ENCODE measurements at places on chromosomes 12 and 14. TPM values are rescaled to one million over a fixed set of nuclear protein-coding genes. Genes with fewer than 3 reads are reported as not detected.

GRCh38 chr14:104422837-104423681 lies 156.5 kb upstream of the C14orf180 start:
- no peak for DNase-seq

- no peak for DNase-seq
Observed at GRCh38 chr14:24388474-24389179, 10.2 kb upstream of the NYNRIN start.

GRCh38 chr14:68666899-68667298 lies 126.0 kb downstream of the ZFP36L1 start:
- DNase-seq = no peak

EIF2S3B gene
- total RNA-seq = 1.2 TPM

EPYC gene
- not detected for total RNA-seq

DNA sequence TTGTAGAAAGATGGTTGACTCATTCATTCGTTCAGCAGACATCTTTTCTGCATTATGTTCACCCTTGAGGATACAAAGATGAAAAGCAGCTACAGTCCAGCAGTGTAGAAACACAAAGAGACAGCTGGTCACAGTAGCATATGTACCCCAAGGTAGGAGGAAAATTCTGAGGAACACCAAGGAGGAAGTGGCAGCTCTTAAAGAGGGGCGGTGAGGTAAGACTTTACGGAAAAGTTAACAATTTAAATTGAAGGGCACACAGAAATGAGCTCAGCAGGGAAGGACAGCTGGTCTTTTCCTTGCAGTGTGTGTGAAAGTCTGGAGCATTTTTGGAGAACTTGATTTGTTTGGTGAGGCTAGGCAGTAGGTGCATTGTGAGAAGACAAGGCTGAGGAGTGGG lies 3.5 kb downstream of the SLC35E3 start:
- no peak for DNase-seq

DNA sequence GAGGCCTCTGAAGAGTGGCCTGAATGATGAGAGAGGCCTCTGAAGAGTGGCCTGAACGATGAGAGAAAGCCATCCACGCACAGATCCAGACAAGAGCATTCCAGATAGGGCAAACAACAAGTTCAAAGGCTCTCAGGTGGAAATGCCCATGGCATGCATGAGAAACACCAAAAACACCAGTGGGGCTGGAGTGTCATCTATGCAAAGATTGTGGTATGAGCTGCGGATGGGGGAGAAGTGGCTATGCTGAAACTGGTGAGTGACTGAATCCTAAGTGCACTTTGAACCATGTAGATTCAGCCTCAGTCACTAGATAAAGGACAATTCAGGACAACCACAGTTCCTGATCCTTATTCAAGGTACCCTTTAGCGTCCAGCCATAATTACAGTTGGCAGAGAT lies 79.4 kb upstream of the GZMB start:
- no peak for DNase-seq

- DNase-seq = no peak
Observed at GRCh38 chr14:92309968-92310530, 12.9 kb upstream of the SLC24A4 start.

DNA sequence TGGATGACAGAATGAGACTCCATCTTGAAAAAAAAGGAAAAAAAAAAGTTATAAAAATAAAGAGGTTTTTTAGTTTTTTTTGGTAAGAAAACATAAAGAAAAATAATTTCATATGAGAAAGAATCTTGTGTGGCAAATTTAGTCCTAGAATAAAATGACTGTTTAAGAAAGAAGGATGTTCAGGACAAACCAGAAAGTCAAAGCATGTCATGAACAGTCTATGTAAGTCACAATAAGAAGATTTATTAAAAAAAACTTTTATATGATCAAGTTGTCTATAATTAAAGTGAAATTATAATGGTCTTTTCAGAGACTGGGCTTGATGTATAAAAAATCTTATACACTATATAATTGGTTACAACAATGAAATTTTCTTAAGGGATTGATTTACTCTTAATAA lies 68.1 kb upstream of the HECTD1 start:
- DNase-seq = no peak

SLCO1B1 gene
- total RNA-seq = not detected

MFAP5 gene
- total RNA-seq = not detected

DNA sequence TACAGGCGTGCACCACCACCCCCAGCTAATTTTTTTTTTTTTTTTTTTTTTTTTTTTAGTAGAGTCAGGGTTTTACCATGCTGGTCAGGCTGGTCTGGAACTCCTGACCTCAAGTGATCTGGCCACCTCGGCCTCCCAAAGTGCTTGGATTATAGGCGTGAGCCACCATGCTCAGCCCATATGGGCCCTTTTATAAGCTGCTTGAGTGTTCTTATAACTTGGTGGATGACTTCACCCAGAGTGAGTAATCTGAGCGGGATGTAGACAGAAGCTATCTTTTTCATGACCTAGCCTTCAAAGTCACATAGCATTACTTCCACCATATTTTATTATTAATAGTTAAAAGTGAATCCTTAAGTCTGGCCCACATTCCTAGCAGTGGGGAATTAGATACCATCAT lies 16.4 kb downstream of the BBOF1 start:
- DNase-seq = no peak

AHNAK2 gene
- total RNA-seq = not detected

DNA sequence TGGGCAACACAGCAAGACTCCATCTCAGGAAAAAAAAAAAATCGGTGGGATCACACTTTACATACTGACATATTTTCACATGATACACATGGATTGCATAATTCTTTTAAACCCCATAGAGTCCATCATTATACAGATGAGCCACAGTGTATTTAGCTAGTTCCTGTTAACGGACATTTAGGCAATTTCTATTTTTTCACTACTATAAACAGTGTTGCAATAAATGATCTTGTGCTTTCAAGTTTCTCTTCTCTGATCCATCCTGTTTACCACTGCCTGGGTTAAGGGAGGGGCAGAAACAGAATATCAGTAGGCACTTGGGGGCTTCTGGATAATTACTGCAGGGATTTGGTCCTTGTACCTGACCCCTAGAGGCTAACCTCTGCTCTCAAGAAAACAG lies 43.4 kb upstream of the SPTLC2 start:
- DNase-seq = no peak

ANKRD33 gene
- total RNA-seq = not detected

DNA sequence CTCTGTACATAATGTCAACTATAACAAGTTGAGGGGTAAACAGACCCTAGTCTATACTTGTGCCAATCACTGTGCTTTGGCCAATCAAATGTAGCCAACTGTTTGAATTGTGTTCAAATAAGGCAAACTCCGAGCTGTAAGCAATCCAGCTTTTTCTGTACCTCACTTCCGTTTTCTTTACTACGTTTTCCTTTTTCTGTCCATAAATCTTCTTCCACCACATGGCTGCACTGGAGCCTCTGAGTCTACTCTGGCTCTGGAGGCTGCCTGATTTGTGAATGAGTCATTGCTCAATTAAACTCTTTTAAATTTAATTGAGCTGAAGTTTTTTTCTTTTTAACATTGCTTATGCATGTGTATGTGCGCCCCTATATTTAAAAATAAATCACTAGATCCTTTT lies 29.7 kb downstream of the CLEC1A start:
- DNase-seq = no peak

DNA sequence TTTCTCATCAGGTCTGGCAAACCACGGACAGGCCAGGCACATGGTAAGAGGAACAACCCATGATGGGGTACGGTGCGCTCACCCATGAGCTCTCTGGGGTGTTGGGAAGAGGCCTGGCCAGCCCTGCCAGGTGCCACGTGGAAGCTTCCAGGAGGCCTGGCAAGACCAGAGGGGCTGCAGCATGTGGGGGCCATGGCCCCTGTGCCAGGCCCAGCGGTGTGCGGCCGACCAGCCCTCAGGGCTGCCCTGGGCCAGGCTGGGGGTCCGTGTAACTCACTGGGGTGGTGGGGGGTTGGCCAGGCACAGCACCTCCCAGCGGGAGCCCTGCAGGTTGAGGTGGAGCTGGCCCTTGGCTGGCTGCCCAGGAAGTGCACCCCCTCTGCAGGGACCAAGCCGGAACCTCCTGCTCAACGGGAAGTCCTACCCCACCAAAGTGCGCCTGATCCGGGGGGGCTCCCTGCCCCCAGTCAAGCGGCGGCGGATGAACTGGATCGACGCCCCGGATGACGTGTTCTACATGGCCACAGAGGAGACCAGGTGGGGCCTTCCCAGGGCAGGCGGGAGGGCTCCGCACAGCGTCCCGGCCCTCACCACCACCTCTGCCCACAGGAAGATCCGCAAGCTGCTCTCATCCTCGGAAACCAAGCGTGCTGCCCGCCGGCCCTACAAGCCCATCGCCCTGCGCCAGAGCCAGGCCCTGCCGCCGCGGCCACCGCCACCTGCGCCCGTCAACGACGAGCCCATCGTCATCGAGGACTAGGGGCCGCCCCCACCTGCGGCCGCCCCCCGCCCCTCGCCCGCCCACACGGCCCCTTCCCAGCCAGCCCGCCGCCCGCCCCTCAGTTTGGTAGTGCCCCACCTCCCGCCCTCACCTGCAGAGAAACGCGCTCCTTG lies 4.9 kb upstream of the CRIP2 start:
- DNase-seq = no peak

GRCh38 chr12:106311139-106311538 lies 8.6 kb downstream of the TCP11L2 start:
- DNase-seq = no peak

GRCh38 chr12:104590022-104590421 lies 133.3 kb downstream of the CHST11 start:
- DNase-seq = no peak

GRCh38 chr12:11746024-11746771 lies 96.7 kb downstream of the ETV6 start:
- DNase-seq = no peak

SLCO1C1 gene
- total RNA-seq = not detected

DNA sequence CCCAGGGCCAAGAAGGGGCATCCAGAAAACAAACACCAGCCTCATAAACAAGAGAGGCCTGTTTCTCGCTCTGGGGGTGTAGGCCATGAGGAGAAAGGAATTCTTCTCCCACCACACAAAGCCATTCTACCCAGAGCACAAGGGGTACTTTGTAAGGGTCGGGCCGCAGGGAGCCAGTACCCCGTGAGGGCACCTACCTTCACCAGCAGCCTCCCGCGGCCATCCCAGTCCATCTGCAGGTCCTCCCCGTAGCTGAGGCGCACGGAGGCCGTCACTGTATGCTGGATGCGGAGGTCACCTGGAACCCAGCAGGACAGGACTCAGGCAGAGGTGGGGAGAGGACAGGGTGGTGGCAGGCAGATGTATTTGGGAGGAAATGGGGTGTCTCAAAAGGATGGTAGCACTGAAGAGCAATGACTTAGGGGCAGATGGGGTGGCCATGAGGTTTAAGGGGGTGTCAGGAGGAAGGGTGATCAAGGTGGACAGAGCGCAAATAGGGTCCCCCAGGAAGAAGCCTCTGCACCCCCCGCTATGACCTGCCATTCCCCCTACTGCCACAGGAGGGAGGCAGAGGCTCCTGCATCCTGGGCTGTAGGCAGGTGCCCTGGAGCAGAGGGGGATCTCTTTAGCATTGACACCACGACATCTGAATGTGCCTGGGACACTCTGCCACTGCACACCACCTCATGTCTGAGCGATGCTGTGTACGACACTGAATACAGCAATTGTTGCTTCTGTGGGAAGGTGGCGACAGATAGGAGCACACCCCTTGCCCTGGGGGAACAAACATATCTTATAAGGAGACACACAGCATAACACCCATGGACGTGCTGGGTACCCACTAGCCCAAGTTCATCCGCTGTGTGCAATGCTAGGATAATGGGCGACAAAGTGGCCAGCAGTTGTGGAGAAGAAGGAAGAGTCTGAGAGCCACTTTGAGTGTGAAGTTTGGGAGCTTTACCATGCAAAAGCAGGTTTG lies 61.4 kb downstream of the VWF start:
- peak; percentile 61 for DNase-seq

DNA sequence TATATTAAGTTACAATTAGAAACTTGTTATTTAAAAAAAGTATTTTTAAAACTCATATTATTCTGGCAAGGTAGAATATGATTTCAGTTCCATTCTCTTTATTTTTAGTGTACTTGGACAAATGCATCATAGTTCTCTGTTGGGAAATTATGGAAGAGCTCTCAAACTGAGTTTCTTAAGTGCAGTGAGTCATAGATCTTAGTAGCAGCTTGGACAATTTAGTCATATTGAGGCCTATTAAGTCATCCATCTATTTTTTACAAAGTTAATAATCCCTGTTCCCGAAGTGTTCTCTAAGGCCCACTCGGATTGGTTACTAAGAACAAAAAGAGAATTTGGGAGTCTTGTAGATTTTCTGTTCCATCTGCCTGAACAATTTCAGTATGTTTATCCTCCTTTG lies 113.9 kb downstream of the ANO4 start:
- no peak for DNase-seq

GRCh38 chr12:94263905-94264561 lies 115.7 kb downstream of the PLXNC1 start:
- no peak for DNase-seq

DERA gene
- total RNA-seq = 26.5 TPM

- no peak for DNase-seq
Observed at GRCh38 chr12:66679461-66680084, 697 bp upstream of the GRIP1 start.

GRCh38 chr14:60563113-60563512 lies 54.2 kb downstream of the SIX6 start:
- no peak for DNase-seq

- DNase-seq = no peak
Observed at GRCh38 chr14:91144425-91145145, 30.7 kb downstream of the DGLUCY start.

GRCh38 chr12:79897617-79898016 lies 37.3 kb downstream of the PPP1R12A start:
- DNase-seq = no peak

DNA sequence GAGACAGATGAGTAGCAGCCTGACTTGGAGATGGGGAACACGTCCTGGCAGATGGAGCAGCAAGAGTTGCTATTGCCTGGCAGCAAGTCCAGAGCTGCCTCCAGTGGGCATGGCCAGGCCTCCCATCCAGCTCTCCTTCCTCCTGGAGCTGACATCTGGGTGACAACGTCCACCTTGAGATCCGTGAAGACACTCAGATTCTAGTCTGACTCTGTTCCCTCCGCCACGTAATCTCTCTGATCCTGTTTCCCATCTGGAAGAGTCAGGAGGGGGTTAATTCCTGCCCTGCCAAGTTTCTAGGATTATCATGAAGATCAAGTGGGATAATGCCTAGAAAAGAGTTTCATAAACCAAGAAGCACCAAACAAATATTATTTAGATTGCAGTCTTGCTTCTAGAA lies 65.3 kb upstream of the FAM181A start:
- no peak for DNase-seq

- no peak for DNase-seq
Observed at GRCh38 chr12:124231980-124232653, 62.8 kb upstream of the RFLNA start.

DNA sequence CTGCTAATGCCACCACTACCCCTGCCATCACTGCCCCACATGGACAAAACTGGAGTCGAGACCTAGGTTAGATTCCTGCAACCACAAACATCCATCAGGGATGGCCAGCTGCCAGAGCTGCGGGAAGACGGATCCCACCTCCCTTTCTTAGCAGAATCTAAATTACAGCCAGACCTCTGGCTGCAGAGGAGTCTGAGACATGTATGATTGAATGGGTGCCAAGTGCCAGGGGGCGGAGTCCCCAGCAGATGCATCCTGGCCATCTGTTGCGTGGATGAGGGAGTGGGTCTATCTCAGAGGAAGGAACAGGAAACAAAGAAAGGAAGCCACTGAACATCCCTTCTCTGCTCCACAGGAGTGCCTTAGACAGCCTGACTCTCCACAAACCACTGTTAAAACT lies 7.1 kb upstream of the OAS2 start:
- no peak for DNase-seq

PLEKHH1 gene
- total RNA-seq = 1.0 TPM

GRCh38 chr12:69981881-69982475 lies 157.0 kb downstream of the MYRFL start:
- DNase-seq = no peak

PROX2 gene
- 0.23 TPM for total RNA-seq
